Vagina (tissue), 2 donors: ENCODE measurements at places on chromosomes 7 and 10. TPM values are rescaled to one million over a fixed set of nuclear protein-coding genes. Genes with fewer than 3 reads are reported as not detected.
A peak's percentile ranks its signal among the peaks of the same experiment; 100 is the strongest.

The GRID2IP gene
- not detected for total RNA-seq

DNA sequence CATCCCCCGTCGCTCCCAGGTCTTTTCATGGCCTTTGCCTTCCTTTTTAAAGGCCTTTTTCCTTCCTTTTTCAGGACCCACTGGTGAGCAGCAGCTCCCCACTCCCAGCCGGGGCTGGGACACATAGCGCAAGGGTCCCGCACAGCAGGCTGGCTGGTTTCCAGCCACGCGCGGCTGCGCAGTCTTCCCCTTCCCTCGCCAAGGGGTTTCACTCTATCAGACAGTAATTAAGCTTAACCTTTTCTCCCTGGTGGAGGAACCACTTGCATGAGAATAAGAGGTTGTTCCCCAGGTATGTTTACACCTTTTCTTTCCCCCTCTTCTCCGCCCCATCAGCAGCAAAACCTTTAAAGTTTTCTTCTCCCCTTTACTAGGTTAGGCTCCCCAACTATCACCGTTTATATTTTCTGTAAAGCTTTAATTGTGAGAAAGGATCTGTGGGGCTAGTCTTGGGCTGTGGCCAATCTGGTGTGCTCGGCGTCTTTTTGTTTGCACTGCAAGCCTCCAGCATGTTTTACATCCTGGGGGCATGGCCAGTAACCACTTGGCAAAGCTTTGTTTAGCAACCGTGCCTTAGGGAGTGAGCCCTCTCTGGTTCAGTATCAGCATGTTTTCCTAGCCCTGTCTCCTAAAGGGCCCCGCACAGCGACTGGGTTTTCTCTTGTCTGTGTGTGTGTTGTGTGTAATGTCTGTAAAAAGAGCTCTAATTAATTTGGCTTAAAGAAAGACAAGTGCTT is 219.6 kb downstream of the PHF14 start:
- no peaks in the 10 kb centered on the region for H3K36me3 ChIP-seq
- H3K27ac ChIP-seq = peak overlapping the region; percentile 33
- no peak for DNase-seq
- H3K4me3 ChIP-seq = peak overlapping the region; percentile 36
- H3K4me1 ChIP-seq = peaks cover 34% of the 10 kb centered on the region
- no peaks in the 10 kb centered on the region for H3K27me3 ChIP-seq

DNA sequence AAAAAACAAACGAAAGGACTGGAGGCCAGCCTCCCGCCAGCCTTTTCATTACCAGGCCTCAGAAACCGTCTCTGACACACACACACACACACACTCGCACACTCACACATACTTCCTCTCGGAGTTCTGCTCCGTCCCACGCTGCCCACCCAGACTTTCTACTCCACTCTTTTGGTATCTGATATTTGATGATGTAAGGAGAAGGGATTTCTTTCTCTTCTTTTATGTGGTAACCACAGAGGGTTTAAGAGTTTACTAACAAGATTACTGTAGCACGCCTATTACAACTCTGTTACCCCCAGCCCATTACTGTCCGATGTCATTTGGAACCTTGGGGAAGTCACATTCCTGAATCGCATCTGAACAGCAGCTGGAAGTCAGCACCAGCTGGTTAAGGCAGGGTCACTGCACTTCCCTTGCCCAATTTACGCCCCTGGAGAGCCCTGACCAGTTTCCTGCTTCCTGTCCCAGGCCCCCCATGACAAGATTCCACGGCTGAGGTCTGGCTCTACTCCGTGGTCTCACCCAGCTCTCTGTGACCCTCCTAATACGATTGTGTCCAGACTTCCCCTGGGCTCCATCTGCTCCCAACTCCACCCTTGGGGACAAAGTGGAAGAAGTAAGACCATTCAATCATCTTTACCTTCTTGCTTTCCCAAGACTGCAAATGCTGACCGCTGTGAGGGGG is 1.1 kb downstream of the DENND2A start:
- peak overlapping the region; percentile 87 for H3K27ac ChIP-seq
- no peaks in the 10 kb centered on the region for H3K27me3 ChIP-seq
- no peaks in the 10 kb centered on the region for H3K36me3 ChIP-seq
- H3K4me1 ChIP-seq = peaks cover 49% of the 10 kb centered on the region
- DNase-seq = no peak

DNA sequence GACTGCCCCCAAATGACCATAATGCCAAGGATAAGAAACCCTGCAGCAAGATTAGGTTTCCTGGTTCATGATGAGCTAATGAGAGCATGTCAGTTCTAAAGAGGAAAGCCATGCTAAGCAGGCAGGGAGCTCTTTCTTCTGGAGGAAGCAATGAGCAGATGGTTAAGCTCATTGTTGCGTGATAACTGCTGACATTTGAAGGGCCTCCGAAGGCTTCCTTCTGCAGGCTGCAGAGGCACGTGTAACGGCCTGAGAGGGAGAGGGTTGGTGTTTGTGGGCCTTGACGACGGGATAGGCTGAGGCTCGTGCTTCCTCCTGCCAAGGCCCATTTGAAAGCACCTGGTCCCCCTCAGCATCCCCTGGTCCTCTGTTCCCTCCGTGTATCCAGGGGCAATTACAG is 63.5 kb upstream of the BTBD16 start:
- no peak overlapping the region for H3K27ac ChIP-seq
- no peaks in the 10 kb centered on the region for H3K27me3 ChIP-seq
- H3K4me3 ChIP-seq = no peak overlapping the region
- no peak for DNase-seq

DNA sequence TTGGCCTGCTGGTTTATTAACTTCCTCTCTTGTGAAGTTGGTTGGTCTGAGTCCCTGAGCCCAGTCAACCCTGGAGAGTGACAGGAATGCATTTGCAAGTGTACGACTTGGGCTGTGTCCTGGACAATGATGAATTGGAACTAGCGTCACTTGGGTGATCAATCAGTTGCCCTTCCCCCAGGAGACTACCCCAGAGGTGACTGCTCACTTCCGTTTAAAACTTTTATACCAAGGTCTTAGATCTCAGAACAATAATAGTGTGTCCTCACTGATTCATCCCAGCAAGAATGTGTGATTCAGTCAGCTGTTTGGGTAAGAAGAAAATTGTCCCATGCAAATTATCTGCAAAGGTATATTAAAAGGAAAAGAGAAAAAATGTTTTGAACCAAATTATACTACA is 102.9 kb upstream of the ARMC3 start:
- H3K4me3 ChIP-seq = no peak overlapping the region
- no peak for DNase-seq
- no peak overlapping the region for H3K27ac ChIP-seq
- H3K4me1 ChIP-seq = no peaks in the 10 kb centered on the region
- H3K36me3 ChIP-seq = no peaks in the 10 kb centered on the region
- no peaks in the 10 kb centered on the region for H3K27me3 ChIP-seq

DNA sequence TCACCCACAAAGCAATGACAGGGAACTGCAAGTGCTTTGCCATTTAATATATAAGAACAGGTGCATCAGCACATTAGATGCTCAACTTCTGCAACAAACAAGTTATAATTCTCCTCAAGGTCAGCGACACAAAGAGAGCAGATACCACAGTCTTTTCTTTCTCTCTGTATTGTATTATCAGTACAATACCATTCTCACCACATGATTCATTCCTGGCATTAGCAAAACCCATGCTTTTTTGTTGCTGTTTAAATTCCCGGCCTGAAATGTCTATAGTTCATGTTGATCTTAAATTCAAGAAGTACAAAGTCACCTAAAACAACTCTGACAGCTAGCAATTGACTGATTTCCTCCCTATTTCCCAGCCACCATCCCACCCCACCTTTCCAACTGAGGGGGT is 111.8 kb upstream of the FEZF1 start:
- no peak overlapping the region for H3K27ac ChIP-seq
- H3K4me3 ChIP-seq = no peak overlapping the region
- no peak for DNase-seq
- no peaks in the 10 kb centered on the region for H3K27me3 ChIP-seq
- H3K4me1 ChIP-seq = no peaks in the 10 kb centered on the region

DNA sequence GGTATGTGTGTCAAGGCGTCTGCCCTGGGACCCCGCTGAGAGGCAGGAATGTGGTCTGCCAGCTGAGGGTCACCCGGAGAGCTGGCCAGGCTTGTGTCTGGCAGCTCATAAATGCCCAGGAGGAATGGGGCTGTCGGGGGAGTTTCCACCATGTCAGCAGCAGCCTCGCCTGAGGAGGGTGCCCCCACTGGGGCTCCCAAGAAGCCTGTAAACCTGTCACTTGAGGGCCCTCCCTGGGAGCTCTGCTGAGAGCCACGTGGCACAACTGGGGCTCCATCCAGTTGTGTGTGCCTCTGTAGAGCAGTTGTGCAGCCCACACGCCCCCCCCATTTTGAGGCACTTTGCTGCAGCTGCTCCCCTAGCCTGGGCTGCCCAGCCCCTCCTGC is 70.6 kb downstream of the NEURL1 start:
- DNase-seq = no peak
- no peaks in the 10 kb centered on the region for H3K27me3 ChIP-seq
- H3K27ac ChIP-seq = peak overlapping the region; percentile 76
- H3K4me3 ChIP-seq = no peak overlapping the region
- peaks cover 32% of the 10 kb centered on the region for H3K4me1 ChIP-seq
- H3K36me3 ChIP-seq = no peaks in the 10 kb centered on the region

DNA sequence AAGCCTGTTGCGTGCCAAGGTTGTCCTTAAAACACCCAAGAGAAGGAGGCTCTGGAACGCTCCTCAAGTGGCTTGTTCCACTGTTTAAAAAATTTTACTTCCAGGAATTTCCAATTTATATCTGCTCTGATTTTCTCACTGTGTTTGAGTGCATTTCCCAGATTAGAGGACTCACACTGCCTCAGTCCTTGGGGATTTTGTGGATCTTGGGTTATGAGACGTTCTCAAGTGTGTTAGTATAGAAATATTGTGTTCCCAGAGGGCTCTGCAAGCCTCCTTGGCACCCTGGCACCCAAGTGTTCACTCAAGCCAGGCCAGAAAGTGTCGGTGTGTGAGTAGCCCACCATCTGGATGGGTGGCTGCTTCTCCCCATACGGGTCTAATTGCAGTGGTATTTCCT is 192.2 kb downstream of the SNX10 start:
- DNase-seq = no peak
- H3K36me3 ChIP-seq = no peaks in the 10 kb centered on the region
- H3K27ac ChIP-seq = no peak overlapping the region
- no peak overlapping the region for H3K4me3 ChIP-seq

The BHLHA15 gene
- not detected for total RNA-seq

DNA sequence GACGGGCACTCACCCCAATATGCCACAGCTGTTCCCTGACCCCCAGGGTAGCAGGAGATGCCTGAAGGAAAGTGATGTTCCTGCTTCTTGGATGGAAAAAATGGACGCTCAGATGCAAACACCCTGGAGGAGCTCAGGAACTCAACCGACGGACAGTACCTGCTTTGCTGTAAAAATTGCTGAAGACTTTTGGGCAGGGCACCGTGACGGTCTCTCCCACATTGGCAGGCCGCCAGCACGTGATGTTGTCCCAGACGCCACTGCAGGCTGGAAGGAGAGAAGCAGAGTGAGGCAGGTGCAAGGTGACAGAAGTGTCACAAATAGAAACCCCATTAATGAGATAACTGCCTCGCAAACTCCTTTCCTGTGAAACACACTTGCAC is 35.0 kb downstream of the VIPR2 start:
- H3K27me3 ChIP-seq = no peaks in the 10 kb centered on the region
- no peak for DNase-seq
- H3K27ac ChIP-seq = peak overlapping the region; percentile 37
- no peaks in the 10 kb centered on the region for H3K36me3 ChIP-seq

DNA sequence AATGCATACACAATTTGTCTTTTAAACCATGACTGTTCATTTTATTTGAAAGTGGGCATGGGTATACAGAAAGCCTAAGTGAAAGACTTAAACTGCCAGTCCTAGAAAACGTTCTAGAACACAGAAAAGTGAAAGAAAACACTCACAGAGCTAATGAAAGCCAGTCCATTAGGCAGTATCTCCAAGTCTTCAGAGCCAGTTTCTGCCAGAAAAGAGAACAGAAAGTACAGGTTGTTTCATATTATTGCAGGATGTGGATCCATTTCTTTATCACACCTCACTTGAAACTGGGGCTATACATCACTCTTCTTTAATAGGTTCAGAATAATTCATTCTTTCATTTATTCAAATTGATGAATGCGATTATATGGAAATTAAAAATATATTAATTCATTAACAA is 7.7 kb downstream of the PON1 start:
- H3K27me3 ChIP-seq = no peaks in the 10 kb centered on the region
- no peak for DNase-seq
- H3K4me3 ChIP-seq = no peak overlapping the region
- no peaks in the 10 kb centered on the region for H3K36me3 ChIP-seq
- H3K27ac ChIP-seq = no peak overlapping the region

The NPFFR1 gene
- not detected for total RNA-seq

The CDHR3 gene
- total RNA-seq = 8.8 TPM

DNA sequence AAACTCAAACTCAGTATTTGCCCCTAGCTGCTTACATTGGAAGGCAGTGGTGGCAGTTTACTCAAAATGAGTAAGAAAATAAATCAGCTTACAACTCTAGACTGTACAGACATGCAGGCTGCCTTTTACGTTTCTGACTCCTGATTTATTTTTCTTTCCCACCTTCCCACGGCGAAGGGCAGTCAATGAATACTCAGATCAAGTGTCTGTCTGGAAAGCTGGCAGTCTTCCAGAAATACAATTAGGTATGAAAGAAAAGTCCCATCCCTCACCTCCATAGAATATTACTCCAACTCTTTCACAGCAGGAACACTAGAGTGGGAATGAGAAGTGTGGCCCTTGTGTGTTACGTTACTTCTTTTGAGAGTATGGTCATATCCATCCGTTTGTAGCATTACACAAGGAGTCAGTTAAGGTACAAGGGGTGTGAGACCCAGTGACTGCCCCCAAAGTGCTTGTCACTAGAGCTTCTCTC is 1.3 kb upstream of the PAPSS2 start:
- no peak for DNase-seq
- H3K27me3 ChIP-seq = no peaks in the 10 kb centered on the region
- H3K4me3 ChIP-seq = no peak overlapping the region
- peaks cover 18% of the 10 kb centered on the region for H3K4me1 ChIP-seq
- peak overlapping the region; percentile 90 for H3K27ac ChIP-seq
- H3K36me3 ChIP-seq = no peaks in the 10 kb centered on the region

The OLAH gene
- total RNA-seq = 4.9 TPM

DNA sequence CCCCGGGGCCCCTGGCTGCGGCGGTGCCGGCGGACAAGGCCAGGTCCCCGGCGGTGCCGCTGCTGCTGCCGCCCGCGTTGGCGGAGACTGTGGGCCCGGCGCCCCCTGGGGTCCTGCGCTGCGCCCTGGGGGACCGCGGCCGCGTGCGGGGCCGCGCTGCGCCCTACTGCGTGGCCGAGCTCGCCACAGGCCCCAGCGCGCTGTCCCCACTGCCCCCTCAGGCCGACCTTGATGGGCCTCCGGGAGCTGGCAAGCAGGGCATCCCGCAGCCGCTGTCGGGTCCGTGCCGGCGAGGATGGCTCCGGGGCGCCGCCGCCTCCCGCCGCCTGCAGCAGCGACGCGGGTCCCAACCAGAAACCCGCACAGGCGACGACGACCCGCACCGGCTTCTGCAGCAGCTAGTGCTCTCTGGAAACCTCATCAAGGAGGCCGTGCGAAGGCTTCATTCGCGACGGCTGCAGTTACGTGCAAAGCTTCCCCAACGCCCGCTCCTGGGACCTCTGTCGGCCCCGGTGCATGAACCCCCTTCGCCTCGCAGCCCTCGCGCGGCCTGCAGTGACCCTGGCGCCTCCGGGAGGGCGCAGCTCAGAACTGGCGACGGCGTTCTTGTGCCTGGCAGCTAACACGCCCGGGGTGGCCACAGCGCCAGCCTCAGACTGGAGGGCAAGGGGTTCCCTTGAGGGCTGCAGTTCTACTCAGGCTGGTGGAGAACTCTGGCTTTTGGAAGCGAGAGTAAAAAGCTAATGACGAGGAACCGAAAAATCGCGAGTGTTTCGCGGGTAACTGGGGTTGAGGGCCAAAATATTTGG is 804 bp downstream of the FRAT1 start:
- H3K36me3 ChIP-seq = no peaks in the 10 kb centered on the region
- H3K27ac ChIP-seq = peak overlapping the region; percentile 97
- peak overlapping the region; percentile 63 for H3K4me3 ChIP-seq
- DNase-seq = no peak
- peaks cover 31% of the 10 kb centered on the region for H3K4me1 ChIP-seq
- no peaks in the 10 kb centered on the region for H3K27me3 ChIP-seq
